ENCODE measurements at places on chromosomes 4 and X.

- DNase-seq: no peak
Measured at GRCh38 chr4:19025031-19025430, 1003.5 kb upstream of the LCORL start.

DNA sequence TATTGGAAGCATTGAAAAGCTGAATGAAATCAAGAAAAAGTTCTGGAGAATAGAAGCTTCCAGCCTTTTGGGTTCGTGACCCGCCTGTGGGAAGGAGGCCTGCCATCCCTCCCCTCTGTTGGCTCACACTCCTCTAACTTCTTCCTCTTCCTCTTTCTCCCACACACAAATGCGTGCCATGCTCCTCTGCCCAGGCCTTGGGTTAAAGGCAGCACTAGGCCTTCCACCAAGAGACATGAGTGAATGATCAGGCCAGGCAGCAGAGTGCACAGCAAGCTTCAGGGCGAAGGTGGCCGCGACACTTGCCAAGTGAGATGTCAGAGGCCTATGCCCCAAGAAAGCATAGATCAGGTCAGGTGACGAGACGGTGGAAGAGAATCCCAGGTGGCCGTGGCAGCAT lies 38.4 kb downstream of the FAM193A start:
- no peak for DNase-seq

- DNase-seq: no peak
Measured at GRCh38 chrX:24151513-24151912, 2.0 kb downstream of the ZFX start.

DNA sequence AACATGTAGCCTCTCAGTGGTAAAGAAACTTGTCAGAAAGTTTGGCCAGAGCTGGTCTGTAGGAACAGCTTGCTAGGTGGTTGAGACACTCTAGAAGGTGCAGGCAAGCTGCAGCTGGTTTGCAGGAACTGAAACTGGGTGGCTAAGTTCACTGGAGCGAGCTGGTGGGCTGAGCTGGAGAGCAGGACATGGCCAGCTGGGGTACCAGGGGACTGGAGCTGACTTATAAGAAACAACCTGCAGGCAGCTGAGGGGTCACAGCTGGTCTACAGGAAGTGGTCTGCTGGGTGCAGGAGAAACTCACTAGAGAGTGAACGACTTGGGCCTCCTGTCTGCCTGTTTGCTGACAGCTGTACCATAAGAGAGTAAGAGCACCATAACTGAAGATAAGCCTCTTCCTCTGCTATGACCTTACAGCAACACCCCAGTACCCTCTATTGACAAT lies 157.1 kb upstream of the LNX1 start:
- DNase-seq: no peak

GRCh38 chr4:38821739-38822138 lies 17.1 kb upstream of the TLR1 start:
- no peak for DNase-seq

DNA sequence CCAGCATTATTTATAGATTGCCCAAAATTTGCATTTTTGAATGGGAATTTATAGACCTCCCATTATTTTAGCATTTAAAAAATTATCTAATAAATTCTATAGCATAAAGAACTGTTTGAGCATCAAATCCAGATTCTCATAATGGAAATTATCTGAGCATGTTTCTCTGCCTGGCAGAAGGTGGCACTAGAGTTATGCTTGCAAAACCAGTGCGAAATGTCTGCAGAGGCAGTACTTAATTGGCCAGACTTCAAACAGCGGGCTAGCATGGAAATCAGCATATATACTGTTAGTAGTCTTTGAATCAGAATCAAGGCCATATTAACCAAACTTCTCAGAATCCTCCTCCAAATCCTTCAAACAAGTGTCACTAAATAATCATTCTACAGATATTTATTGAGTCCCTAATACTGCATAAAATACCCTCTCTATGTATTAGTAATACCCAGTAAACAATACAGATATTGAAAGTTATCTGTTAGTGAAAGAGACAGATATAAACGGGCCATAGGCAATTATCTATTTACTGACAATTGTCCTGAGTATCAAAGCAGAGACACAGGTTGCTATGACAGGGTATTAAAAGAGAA lies 78.7 kb upstream of the DCLK2 start:
- no peak for DNase-seq

DNA sequence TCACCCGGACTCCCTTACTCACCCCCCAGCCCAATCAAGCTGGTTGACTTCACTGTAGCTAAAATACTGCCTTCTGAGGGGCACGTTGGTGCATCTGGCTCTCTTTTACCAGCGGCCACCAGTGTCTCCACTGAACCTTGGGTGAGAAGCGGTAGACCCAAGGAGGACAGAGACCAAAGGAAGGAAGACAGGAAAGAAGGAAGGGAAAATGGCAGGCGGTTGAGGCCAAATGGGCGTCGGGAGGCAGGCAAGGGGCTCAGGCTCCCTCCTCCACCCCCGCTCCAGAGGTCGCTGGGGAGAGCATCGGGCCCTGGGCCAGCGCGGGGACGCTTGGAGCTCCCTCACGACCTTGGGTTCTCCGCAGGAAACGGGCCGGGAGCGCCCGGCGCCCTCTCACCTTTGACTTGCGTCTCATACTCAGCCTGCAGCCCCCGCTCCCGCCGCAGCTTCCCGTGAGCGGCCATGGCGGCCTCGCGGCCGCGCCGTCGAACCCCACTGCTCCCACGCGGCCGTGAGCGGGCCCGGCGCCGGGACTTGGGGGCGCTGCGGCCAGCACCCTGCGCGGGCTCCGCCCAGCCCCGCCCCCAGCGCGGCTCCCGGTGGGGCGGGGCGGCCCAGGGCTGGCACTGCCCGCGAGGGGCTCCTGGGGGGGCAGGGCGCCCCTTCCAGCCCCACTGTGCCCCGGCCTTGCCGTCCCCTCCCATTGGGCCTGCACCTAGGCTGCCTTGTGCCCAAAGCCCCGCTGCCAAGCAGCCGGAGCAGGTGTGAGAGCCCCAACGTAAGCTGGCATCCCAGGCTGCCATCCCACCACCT lies at the start of gene ARHGAP4:
TSS of gene ARHGAP4 (minus strand) at position 526 of the 813 bp plus-strand sequence. CDS start at position 464, 62 bp downstream.
- DNase-seq: no peak

DNA sequence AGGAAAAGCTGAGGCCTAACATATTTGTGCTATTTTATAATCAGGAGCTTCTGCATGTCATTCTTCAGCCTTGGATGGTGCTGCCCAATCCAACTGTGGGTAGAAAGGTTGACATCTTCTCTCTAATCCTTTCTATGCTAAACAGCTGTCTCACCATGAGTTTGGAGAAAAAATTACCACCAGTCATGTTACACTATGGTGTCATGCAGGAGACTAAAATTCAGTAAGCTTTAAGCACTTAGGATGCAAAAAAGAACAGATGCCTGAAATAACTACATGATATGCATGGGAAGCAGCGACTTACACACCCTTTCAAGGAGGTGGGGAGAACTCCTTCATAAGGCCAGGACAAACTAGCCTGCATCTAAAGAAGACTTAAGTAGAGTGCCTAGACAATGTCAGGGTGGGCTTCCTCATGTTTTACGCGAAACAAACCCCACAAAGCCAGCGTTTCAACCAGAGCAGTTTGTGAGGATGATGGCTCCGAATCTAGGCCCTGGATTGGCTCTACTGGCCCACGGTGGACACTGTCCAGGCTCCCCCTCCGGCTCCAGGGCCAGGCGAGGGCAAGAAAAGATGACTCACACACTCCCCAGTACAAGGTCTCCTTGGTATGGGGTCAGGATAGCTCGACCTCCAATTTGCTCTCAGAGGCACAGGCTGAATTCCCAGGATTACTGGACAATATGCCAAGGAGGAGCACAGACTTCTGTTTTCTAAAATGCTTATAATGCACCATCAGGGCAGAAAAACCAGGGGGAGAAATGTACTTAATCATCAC lies 45.1 kb downstream of the STX18 start:
- DNase-seq: no peak

DNA sequence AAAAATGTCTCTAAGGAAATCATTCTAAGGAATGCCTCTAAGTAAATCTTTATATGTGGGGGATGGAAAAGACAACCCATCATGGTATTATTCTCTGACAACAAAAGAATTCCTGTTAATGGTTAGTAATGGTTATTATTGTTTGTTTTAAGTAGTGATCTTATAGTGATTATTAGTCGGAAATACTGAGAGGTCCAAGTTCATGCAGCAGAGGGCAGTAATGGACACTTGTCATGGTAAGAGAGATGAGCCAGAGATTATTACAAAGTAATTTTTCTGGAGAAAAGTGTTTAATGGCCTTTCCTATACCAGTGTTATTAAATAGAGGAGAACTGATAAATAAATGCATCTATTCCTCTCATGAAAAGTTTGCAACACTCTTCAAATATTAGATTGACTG lies 8.1 kb upstream of the DKK2 start:
- no peak for DNase-seq

- no peak for DNase-seq
Measured at GRCh38 chrX:55342533-55343501, 78.1 kb upstream of the PAGE3 start.

GRCh38 chrX:41043674-41044345 lies 41.4 kb upstream of the USP9X start:
- DNase-seq: no peak

DNA sequence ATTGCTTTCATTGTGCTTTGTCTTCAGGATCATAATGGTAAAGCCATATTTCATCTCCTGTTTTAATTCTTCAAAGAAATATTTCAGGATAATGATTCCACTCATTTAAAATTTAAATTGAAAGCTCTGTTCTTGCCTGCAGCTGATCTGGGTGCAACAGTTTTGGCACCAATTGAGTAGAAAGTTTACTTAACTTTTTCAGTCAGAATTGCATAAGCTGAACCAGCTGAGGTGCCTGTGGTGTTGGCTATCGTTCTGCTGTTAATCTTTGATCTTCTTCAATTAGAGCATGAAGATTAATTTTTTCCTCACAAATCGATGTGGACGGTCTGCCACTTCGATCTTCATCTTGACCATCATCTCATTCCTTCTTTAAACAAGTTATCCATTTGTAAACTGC lies 49.6 kb downstream of the MAGEB16 start:
- no peak for DNase-seq

DNA sequence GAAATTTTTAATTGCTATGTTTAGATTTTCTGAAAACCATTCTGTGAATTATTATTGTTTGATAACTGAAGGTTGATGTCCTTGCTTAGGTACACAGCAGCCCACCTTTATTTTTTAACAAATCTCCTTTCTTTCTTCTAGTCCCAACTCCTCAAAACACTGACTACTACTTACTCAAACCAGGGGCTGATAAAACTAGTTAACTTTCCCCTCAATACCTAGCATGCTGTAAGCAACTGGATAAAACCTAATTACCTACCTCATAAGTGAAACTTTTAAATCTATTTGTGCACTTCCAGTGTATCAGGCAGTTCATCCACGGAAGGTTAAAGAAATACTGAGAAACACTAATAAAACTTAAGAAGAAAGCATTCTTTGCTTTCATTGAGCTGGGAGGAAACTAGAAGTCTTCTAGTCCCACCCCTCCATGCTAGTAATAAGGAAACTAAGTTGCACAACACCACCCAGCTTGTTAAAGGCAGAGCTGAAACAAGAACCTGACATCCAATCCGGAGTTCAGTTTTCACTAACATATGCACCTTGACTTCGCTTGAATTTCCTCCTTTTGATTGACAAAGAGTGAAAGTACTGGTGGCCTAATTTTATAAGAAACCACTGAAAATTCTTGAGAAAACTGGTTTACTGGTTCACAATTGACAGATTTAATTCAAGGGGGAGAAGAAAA lies 180.2 kb upstream of the TET2 start:
- DNase-seq: no peak

- DNase-seq: no peak
Measured at GRCh38 chrX:13266641-13267345, 53.1 kb downstream of the ATXN3L start.

DNA sequence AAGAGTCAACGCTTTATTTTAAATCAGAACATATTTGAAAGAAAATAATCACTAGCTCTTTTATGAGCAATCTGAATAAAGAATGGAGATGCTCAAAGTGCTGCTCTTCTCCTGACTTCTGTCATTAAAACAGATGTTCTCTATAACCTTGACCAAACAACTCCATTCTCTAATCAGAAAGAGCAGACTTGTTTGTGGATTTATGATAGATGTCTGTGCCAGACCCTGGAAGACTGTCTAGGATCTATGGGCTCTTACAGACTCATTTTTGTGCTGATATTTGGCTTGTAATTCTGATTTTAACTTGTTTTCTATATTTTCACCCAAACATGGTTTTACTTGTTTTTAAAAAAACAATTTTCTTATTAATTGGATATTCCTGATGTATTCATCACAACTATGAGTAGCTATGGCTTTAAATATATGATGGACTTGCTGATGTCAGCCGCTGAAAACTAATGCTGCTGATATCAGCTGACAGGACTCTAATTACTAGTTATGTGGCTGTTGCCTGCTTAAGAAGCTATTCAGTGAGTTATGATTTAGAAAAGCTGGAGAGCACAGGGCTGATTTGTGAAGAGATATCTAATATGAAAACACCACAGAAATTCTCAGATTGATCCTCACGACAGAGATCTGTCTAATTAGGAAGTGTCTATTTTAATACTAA lies 31.6 kb upstream of the MAML3 start:
- no peak for DNase-seq

DNA sequence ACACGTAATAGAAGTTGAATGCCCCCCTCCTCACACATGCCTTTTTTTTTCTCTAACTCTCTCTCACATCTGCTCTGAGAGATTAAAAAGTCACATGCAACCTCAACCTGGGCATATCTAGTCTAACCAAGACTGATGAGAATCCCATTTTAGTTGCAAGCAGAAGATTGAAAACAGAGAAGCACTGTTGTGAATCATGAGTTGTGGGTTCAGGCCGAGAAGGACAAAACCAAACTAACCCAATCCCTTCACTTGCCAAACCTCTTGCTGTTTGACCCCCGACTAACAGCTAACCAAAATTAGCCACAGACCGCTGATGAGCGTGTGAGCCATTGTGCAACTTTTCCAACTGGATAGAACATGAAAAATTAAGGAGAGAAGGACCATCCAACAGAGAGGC lies 31.8 kb downstream of the CXCL1 start:
- DNase-seq: no peak

GRCh38 chrX:74509989-74510388 lies 88.7 kb downstream of the SLC16A2 start:
- no peak for DNase-seq

- no peak for DNase-seq
Measured at GRCh38 chrX:134734466-134734952, 76.2 kb upstream of the PLAC1 start.

DNA sequence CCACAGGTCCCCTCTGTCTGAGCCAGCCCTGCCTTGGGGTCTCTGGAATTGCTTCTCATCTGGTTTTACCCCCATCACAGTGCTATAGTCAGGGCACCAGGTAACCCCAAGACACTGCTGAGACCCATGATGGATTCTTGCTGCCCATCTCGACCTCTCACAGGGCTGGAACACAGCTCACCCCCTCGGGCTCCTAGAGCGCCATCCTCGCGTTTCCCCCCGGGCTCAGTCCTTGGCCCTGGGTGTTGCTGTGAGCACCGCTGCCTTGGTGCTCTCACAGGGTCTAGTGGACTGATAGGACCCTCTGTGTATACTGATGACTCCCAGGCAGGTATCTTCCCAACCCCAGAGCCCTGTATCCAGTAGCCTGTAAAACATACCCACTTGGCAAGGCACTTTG lies 8.8 kb downstream of the MAEA start:
- DNase-seq: no peak

GRCh38 chrX:129617420-129617819 lies 37.3 kb downstream of the APLN start:
- DNase-seq: no peak

GRCh38 chr4:89212666-89213381 lies 94.8 kb downstream of the GPRIN3 start:
- DNase-seq: no peak

All from stimulated activated CD4-positive, alpha-beta T cell treated with anti-CD3 and anti-CD28 coated beads, TNF-alpha, amount 100 ng/mL, for 1 hour (primary cell).